ENCODE measurements at places on chromosomes 7 and 10.
A peak's percentile ranks its signal among the peaks of the same experiment; 100 is the strongest.

DNA sequence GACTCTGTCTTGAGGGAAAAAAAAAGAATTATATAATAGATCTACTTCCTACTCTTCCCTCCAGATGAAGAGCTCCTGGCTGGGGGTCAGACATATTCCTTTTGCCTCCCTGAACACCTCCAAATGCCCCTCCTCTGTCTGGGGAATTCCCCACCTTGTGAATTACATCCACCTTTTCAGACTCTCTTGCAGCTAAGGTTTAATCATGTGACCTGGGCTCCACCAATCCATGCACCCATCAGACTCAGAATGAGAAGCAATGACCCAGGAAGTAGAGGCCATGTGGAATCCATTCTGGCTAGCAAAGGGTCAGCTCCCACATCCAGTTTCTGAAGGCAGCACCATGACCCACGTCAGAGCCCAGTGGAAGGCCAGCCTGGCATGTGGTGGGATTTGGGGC is 93.6 kb upstream of the CUX1 start:
- no peak for DNase-seq

- no peak for DNase-seq
Measured at GRCh38 chr10:132394201-132394811, 2.7 kb upstream of the PWWP2B start.

DNA sequence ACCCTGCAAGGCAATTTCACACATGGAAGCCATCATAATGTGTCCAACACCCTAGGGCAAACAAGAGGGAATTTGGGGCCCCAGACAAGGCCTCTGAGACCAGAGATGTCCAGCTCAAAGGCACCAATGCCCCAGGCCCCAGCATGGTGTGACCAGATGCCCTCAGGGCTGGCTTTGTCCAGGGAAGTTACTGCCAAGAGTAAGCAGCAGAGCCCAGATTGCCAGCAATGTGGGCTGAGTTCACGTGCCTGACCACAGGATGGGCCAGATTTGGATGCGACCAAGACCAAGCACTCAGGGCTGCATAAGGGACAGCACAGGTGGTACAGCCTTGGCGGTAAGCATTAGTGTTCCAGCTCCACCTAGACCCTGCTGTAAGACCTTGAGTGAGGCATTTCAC is 12.7 kb downstream of the MYOF start:
- DNase-seq: no peak

DNA sequence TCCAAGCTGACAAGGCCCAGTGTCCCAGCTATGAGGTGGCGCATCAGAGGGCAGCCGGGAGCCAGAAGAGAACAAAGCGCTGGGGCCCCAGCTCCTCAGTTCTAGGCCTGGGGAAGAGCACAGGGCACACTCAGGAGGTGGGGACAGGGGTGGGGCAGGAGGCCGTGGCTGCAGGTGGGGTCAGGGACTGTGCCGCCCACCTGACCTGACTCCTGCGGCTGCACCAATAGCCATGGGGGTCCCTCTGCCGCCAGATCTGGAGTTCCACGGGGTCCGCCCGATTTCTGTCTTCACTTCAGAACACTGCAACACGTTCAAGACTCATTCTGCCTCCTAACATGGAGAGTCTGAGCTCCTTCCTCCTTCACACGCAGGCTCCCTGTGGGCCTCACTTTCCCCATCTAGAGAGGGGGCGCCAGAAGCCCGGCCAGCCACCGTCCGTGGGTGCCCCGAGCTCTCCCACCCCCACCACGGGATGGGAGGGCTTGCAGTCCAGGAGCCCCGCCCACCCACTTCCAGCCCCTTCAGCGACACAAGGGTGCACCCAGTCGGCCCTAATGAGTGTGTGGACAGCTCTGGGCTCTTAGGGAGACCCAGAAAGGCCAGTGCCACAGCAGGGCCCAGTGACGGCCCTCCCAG is 278.3 kb downstream of the MAD1L1 start:
- DNase-seq: no peak

DNA sequence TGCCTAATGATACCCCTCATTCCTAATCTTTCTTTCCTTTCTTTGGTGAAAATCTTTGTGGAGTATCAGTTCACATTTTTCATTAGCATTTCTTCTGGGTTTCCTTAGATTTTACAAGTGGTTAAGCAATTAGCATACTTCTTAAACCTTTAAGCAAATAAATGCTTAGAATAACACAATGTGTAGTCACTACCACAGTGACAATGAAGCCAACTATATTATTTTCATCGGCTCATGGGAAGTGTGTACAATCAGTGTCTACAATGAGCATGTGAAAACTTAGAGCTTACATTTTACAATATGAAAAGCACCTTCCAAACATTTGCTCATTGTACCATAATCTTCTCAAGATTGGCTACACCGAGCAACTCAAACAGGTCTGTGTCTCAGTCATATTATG is 176.2 kb upstream of the PLXNA4 start:
- DNase-seq: no peak

DNA sequence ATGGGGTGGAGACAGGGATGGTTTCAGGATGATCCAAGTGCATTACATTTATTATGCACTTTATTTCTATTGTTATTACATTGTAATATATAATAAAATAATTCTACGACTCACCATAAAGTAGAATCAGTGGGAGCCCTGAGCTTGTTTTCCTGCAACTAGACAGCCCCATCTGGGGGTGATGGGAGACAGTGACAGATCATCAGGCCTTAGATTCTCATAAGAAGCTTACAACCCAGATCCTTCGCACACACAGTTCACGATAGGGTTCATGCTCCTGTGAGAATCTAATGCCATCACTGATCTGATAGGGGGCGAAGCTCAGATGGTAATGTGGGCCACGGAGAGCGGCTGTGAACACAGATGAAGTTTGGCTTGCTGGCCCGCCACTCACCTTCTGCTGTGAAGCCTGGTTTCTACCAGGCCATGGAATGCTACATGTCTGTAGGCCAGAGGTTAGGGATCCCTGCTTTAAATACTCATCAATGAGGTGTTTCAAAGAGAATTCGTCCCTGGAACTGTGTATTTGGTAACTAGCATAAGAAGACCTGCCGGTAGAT is 21.2 kb upstream of the PRKCQ start:
- no peak for DNase-seq

DNA sequence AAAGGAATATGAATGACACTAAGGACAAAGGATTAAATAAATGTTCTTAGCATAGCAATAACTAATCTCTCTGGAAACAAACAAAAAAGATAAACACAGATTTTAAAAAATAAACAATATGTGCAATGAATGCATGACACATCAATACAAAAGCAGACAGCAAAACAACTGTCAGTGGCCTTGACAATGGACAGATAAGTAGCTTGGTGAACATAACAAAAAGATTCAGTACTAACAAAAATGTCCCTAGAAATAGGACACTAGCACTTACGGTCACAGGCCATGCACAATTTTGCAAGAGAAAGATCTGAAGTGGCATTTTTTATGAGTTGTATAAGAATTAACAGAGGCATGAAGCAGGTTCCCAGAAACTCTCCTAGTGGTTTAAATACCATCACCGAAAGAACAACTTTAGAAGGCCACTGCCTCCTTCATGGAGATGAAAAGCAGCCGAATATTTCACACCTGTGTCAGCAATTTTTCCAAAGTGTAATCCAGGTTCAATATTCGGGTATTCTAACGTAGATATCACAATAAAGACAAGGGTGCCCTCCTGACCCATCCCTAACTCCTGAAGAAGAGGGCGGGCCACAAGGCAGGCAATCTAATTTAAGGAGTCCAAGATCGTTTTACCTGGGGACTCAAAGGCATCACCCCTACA is 231.3 kb upstream of the MKLN1 start:
- DNase-seq: no peak

DNA sequence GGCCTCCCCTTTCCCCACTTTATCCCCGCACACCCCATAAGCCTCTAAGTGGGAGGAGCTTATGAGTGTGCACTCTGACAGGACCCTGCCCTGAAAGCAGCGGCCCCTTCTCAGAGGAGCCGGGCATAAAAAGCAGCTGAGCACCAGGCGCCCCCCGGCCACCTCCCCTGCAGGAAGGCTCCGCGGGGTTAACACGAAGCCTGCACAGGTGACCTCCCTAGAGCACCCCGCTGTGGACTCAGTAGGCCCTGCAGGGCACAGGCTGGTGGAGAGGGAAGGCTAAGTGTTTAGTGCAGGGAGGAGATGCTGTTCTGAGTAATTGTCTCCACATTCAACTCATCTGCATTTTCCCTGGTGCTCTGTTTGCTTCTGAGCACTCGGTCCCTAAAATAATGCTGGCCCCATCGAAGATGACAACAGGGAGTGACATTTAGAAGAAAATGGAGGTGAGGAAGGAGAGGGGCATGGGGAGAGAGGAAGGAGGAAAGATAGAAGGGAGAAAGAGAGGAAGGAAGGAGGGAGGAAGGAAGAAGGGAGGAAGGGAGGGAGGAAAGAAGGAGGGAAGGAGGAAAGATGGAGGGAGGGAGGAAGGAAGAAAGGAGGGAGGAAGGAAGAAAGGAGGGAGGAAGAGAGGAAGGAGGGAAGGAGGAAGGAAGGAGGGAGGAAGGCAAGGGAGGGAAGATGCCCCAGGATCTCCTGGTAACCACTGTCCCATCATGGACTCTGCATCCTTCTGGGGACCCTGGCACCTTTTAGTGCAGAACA is 25.4 kb upstream of the CNPY1 start:
- no peak for DNase-seq

DNA sequence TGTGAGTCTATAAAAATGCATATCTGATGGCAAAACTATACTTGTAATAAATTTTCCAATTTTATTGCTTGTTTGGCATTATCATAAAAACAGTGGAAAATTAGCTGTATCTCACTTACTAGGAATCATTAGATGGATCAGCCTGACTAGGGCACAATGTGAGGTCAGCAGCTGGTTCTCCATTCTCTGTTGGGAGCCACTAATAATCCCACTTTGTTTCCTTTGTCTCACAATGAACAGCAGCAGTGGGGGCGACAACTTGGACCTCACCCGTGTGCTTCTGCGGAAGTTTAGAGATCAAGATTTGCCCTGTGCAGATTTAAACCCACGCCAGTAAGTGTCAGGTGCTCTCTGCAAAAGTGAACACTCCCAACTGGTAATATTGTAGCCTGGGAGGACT is 295.5 kb downstream of the ABCA13 start:
- DNase-seq: no peak

GRCh38 chr7:93006480-93007095 is 111.2 kb downstream of the SAMD9 start:
- no peak for DNase-seq

DNA sequence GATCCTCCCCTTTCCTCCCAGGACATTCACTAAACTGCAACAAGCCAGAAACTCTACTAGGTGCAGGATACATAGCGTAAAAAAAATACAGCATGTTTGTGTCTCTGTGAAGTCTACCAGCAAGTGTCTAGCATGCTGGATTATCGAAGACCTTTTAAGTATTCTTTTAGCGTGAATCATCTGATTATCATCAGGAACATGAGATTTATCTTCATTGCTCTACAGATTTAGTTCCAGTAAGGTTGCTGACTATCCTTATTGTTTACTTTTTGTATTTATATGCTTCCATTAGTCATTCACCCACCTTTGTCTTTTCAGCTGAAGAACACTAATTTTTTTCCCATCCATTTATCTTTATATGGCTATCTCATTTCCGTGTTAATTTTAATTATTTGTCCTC is 62.8 kb downstream of the PDZD8 start:
- DNase-seq: no peak

GRCh38 chr10:75971402-75972211 is 540.2 kb downstream of the LRMDA start:
- no peak for DNase-seq

GRCh38 chr10:45561952-45562351 is 110.6 kb downstream of the ZFAND4 start:
- no peak for DNase-seq

DNA sequence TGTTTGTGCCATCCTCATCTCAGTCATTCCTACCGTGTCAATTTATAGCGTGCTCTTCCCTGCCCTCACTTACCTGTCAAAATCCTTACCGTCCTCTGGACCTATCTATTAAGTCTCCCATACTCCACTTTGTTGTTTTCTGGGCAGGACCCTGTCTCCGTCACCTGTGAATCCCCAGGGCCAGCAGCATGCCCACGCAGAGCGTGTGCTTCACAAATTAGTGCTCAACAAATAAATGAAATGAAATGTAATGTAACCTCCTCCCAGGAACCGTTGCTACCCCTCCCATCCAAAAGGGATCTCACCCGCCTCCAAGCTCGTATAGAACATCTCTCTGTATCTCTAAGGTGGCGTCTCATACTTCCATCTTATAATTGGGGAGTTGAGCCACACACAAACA is 589.9 kb upstream of the MGMT start:
- DNase-seq: no peak

DNA sequence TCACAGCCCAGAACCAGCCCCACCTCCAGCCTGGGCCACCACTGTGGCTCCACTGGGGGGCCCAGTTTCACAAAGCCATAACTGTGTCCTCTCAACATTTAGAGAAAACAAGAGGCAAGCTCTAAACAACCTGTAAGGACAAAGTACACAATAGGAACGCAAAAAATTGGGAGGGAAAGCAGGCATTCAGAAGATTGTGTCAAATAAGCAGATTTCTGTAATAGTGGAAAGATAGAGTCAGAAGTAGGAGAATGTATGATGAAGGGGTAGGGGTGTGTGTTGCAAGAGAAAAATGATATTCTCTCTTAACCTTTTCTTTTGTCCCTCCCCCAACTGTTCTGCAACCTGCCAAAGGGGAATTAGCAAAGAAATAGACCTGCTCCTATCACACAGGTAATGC is 449.9 kb upstream of the NPVF start:
- DNase-seq: no peak

DNA sequence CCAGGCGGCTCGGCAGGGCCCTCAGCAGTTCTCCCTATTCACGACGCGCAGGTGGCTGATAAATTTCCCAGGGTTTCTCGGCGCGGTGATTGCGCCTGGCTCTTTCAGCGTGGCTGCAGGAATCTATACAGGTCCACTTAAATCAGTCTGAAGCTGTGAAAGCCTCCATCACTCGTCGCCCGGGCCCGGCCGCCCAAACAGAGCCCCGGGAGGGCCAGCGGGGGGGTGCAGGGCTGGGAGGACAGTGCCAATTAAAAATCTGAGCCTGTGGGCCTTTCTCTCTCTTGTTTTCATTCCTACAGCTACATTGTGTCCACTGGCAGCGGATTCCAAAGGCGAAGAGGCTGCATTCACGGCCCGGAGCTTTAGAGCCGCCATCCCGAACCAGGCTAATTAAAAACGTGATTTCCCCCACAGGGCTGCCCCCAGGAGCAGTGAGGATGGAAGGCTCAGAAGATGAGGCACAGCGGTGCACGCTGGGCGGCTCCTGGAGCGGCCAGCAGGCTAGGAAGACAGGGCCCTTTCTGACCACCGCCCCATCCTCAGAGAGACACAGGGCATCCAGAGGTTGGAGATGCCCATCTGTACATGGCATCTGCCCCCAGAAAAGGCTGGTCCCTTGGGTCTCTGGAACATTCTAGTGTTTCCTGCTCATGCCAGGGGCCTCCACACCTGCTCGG is 100.7 kb downstream of the FAM53B start:
- DNase-seq: no peak

- no peak for DNase-seq
Measured at GRCh38 chr7:475425-475728, 44.3 kb downstream of the PDGFA start.

- DNase-seq: peak; percentile 33
Measured at GRCh38 chr7:142482891-142483658, 225.2 kb upstream of the PRSS58 start.

- no peak for DNase-seq
Measured at GRCh38 chr10:127802531-127803095, 65.6 kb downstream of the FOXI2 start.

Data from GM20000 (cell line).